ENCODE measurements at places on chromosomes 4 and X.
A peak's percentile ranks its signal among the peaks of the same experiment; 100 is the strongest.

DNA sequence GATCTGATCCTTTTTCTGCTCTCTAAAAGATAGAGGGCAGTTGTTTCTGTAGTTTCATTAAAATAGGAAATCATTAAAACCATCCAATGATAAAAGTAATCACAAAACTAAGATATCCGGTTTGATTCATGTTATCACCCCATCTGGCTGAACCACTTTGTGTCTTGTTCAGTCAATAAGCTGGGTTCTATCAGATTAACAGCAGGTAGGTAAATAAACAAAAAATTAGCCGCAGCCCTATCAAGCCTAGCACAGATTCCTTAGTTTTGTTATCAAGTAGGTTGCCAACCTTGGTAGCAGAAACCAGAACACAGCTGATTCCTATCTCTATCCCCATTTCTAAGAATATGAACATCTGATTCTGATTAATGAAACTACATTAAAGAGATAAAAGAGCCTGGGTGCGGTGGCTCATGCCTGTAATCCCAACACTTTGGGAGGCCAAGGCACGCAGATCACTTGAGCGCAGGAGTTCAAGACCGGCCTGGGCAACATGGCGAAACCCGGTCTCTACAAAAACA is 118.6 kb upstream of the PLAC1 start:
- no peak for DNase-seq

- DNase-seq: peak; percentile 32
Observed at GRCh38 chrX:107684956-107685385, 56.7 kb downstream of the PRPS1 start.

DNA sequence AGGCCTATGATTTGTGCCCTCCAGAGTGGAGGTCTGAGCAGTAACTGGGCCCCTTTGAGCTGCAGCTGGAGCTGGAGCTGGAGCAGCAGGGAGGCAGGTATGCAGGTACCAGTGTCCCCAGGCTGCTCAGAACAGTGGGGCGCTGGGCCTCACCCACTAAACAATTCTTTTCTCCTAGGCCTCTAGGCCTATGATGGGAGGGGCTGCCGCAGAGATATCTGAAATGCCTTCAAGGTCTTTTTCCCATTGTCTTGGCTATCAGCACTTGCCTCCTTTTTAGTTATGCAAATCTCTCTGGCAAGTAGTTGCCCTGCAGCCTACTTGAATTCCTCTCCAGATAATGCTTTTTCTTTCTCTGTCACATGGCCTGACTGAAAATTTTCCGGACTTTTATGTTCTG is 79.7 kb upstream of the OTUD4 start:
- no peak for DNase-seq

DNA sequence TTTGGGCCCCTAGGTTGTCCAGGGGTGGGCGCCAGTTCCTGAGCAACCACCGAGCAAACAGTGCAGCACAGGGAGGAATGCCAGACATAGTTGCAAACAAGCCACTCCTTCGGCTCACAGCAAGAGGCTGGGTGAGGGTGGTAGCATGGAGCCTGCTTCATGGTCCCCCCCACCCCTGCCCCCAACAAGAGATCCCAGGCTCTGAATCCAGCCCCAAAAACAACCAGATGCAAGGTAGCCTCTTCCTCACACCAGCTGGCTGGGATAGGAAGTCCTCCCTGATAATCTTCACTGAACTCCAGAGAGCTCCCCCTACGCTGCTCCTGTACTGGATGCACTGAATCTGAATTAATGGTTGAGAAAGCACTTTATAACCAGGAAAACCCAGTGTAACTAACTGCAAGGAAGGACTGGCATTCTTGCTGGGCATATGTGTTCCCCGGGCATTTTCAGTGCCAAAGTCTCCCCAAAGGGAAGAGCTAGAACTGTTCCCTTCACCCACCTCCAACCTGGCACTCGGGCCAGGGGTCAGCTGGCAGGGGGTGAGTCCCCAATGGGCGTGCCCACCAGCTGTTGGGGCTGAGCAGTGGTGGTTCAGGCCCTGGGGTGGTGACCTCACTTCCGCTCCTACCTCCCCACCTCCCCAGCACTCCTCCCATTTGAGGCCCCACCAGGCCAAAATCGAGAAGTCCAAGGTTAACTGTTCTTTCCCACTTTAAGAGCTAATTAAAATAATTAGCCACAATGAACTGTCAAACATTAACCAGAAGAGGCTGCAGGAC is 1.5 kb downstream of the ELF4 start:
- DNase-seq: no peak

GRCh38 chrX:55135171-55135570 is 46.4 kb downstream of the PAGE2 start:
- DNase-seq: no peak

DNA sequence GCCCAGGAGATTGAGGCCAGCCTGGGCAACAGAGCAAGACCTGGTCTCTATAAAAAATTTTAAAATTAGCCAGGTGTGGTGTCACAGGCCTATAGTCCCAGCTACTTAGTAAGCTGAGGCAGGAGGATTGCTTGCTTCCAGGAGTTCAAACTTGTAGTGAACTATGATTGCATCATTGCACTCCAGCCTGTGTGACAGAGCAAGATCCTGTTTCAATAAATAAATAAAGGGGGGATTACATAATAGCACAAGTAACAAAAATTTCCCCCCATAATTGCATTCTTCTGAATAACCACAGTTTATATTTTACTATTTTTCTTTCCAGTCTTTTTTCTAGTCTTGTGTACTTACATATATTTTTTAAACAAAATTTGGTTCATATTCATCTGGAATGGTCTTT is 135.6 kb downstream of the CHIC2 start:
- DNase-seq: no peak

- no peak for DNase-seq
Observed at GRCh38 chrX:149040873-149041535, 464.1 kb downstream of the IDS start.

DNA sequence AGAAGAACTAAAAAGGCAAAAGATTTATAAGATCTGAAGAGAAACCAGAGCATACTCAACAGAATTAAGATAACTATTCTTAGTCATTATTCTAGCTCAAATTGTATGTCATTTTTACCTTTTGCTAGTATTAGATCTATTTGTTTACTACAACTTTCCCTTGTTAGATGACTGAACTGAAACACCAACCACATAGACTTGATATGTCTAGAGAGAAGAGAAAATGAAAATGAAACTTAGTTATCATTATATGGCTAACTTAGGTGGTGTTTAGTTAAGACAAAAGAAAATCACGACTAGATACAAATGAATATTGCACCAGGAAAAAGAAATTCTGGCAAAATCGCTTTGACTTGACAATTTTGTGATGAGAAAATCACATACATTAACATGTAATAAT is 690.8 kb downstream of the PCDH18 start:
- DNase-seq: no peak

GRCh38 chr4:67765928-67766327 is 11.7 kb upstream of the GNRHR start:
- no peak for DNase-seq
